ENCODE measurements at places on chromosomes 5 and 9.
A peak's percentile ranks its signal among the peaks of the same experiment; 100 is the strongest.

DNA sequence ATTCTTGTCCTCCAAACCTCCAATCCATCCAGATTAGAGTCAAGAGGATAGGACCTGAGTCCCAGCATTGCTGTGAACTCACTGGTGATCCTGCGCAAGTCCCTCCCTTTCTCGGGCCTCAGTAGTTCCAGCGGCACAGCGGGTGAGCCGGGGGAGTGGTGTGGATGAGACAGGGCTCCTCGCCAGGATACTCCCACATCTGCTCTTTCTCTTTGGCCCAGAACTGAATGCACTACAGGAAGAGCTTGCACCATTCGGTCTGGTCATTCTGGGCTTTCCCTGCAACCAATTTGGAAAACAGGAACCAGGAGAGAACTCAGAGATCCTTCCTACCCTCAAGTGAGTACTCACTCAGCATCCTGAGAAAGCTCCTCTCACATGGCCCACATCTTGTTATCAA, 6.3 kb downstream of the GPX3 start:
- DNase-seq: no peak

DNA sequence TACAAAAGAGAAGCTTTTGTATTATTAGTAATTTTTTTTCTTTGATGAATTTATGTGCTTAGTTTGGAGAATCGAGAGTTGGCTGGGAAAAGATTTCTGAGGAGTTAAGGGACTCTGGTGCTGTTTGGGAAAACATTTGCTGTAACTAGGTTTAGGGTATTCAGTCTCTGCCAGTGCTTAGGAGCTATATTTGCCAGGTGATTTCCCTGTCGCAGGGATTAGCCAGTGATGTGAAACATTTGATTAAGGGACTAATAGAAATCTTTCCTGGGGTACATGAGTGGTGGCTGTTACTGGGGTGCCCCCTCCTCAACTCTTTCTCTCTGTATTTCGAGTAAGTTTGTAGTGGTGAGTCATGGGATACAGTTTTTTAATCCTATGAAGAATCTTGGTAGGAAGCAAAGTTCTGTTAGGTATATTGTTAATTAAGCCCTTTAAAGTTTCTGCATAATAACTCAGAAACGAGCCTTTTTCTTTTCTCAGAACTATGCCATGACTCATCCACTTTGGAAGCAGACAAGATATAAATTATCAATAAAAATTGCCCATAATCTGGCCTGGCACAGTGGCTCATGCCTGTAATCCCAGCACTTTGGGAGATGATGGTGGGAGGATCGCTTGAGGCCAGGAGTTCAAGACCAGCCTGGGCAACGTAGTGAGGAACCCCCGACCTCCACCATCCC, 18.6 kb downstream of the RGMB start:
- no peak for DNase-seq

DNA sequence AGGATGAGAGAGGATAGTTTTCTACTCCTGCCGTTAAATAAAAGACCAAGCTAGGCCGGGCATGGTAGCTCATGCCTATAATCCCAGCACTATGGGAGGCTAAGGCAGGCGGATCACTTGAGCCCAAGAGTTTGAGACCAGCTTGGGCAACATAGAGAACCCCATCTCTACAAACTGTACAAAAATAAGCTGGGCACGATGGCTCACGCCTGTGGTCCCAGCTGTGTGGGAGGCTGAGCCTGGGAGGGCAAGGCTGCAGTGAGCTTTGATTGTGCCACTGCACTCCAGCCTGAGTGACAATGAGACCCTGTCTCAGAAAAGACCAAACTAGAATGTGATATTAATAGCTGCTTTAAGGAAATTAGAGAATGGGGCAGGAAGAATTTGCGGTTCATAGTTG, 158.4 kb downstream of the NIPBL start:
- DNase-seq: no peak

DNA sequence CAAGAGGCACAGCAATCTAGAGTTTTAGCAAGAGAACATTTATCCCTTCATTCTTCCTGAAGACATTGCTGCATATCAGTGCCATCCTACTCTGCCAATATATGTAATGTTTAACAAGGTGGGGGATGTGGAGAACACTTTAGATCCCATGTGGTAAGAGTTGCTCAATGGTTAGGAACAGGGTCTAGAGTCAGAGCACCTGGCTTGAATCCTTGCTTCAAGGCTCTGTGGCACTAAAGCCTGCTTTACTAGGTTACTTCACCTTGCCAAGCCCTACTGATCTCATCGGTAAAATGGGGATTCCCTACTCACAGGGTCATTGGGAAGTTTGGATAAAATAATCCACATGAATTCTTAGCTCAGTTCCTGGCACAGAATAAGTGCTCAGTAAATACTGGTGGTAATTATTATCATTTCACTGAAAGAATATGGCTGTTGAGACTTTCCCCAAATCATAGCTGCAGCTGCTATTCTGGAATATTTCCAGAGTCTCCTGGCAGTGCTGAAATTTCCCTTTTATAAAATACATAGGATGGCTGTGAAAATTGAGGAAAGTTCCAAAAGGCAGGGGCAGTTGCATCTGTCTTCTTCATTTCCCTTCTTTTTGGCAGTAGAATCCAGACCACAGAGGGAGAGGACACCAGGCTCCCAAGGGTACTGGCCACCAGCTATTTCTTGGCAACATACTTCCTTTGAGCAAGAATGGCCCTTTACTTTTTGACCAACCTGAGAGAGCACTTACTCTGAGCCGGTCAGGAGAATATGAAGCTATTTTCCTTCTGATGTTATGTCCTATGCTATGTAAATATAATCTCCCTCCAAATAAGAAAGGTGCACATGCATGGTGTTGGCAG, 142.8 kb downstream of the PALM2AKAP2 start:
- DNase-seq: no peak

DNA sequence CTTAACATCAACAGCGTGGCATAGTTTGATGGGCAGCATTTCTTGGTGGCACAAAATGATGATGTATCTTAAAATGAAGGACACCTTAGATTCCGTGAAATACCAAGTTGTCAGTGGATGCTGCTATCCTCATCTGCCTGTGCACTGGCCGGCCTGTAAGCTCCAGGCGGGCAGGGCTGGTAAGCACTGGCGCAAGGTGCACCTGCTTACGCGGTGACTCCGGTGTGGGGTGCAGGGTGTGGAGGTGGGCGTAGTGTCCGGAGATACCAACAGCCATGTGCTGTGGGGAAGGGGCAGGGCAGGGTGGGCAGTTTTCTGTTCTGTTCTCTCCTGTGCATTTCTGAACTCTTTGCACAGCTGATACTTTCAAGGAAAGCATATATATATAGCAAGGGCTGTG, 101.5 kb downstream of the KCNT1 start:
- no peak for DNase-seq

GRCh38 chr5:58315794-58316193, 144.1 kb downstream of the PLK2 start:
- no peak for DNase-seq

DNA sequence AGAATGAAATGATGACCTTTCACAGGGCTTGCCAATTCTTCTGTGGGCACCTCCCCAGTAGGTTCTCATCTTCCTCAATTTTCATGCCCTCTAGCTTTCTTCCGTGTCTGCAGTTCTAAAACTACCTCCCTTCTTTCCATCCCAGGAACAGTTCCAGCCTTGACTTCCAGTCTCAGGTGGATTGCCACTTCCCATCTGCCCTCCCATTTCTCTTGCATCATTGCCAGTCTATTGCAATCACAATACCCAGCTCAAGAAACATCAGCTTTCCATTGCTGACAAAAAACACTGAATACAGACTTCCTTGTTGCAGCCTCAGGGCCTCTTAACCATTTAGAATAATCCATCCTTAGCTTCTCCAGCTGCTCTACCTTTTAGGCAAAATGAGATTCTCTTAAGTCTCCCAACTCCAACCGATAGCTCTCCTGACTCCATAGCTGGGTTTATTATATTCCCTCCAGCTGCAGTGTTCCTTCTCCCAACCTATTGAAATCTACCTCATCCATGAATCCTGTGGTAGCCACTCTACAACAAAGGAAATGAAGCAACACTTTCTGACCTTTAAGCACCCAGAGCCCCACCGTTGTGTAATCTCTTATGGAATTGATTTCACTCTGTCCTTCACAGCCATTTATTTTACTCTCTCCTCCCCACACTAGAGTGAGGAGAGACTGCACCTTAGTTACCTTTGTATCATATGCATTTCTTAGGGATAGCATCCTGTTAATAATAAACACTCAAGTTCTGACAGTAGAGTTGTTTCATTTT, 75.6 kb upstream of the PCA3 start:
- DNase-seq: peak; percentile 52

DNA sequence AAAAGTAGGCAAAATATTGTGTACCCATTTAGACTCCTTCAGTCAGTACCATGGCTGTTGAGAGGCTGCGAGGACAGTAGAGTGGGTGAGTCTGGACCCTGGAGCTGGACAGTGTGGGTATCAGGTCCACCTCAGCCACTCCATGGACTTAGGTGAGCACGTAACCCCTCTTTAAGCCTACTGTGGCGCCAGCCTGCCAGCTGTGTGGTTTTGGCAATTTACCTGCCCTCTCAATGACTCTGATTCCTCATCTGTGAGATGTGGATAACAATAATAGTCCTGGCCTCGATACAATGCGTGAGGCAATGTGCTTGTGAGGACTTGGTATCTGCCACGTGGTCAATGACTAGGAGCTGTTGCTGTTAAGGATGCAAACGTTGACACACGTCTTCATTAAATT, 17.9 kb downstream of the SLC1A3 start:
- DNase-seq: no peak

GRCh38 chr5:56740868-56741267, 74.5 kb upstream of the MAP3K1 start:
- no peak for DNase-seq

- DNase-seq: no peak
Measured at GRCh38 chr5:35826056-35826455, 30.6 kb upstream of the IL7R start.

DNA sequence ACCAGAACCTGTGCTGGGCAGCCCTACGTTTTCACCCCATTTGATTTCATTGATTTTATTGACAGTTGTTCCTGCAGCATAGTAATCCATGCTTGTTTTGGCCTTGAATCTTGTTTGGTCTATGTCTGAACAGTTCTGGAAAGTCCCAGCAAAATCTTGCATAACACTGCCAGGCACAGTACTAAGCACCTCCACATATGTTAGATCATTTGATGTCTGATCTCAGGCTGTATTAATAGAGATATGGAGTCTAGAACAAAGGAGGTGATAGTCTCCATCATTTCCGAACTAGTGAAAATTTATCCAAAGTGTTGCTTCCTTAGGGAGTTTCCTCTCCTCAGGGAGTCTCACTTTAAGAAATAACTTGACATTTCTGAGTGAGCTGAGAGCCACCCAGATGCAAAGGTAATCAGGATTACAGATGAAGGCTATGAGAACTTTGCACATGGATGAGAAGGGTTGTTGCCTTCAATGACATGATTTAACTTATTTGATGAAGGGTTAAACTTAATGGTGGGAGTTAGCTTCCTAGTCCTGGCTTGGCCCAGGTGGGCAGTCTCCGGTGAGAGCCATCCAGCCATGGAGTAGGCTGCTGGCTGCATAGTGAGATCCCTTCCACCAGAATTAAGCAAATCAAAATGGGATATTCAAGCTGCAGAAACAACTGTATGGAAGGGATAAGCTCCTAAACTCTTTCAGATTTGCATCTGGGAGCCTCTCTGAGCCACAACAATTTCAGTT, 173.8 kb upstream of the MVB12B start:
- no peak for DNase-seq

DNA sequence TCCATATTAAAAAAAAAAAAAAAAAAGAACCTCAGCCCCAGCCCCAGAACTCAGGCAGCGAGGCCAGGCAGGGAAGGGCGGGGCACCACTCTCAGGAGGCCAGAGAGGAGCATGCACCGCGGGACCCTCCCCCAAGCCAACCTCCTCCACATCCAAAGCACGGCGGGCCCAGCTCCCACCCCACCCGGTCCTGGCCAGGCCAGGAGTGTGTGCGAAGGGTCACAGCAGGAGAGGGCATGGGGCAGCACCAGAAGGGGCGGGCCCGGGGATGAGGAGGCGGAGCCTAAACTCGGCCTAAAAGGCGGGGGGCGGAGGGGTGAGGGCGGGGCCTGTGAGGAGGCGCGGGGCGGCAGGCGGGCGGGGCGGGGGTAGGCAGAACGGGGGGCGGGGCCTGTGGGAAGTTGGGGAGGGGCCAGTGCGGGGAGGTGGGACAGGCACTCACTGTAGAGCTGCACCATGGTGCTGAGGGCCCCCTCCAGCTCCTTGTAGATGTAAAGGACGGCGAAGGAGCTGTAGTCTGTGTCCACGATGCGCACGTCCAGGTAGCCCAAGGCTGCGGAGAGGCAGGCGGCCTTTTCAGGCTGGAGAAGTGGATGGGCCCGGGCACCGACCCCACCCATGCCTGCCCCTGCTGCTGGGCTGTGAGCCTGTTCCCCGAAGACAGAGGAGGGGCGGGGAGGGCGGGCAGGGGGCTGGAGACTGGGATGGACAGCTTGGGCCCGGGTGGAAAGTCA, 1.2 kb downstream of the LCN15 start:
- DNase-seq: peak; percentile 20

DNA sequence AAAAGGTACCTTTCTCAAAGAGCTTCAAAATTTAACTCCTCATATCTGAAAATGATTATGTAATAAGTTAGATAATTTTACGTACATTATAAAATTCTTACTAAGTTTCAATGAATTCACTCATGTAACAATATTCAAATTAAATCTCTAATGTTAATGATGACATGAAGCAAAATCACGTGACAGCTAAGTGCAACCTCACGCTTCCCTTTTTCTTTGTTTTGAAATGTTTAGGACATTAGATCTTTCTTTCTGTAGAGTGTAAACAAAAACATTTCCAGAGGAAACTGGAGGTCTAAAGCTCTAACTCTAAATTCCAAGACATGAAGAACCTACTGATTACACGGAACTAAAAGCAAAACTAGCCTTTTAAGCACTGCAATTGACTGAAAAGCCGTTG, 227.3 kb upstream of the TBCA start:
- no peak for DNase-seq

- DNase-seq: no peak
Measured at GRCh38 chr5:146707316-146707715, 171.2 kb downstream of the PPP2R2B start.

DNA sequence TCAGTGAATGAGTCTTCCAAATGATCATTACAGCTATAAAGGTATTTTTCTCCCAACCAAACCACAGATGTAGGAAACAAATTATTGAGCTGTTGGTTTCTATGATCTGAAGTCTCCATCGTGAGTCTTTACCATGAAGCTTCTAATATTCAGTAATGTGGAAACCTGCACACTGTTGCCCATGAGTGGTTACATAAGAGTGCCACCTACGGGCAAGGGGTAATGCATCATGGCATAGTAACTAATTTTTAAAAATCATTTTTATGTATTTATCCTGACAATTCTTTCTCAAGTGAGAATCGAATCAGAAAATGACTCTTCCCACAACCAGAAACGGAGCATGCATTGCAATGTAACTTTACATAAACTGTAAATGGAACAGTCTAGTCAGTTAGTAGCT, 282.5 kb upstream of the SMARCA2 start:
- DNase-seq: no peak

- no peak for DNase-seq
Measured at GRCh38 chr9:130770093-130770492, 65.0 kb upstream of the ABL1 start.

DNA sequence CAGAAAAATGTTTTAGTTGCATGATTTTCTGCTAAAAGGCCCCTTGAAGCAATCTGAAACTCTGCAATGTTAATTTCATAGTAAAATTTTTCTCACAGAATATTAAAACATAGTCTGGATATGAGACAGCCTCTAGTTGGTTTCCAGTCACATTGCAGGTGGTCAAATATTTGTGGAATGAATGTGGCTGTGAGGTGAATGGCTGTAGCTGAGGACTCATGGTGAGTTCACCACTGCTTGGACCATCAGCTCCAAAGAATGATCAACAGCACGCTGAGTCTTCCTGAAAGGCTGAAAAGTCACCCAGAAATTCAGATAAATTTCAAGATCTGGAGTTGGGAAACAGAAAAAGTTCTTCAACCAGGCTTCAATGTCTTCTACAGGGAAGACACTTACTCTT, 79.8 kb downstream of the MAT2B start:
- DNase-seq: no peak

- no peak for DNase-seq
Measured at GRCh38 chr5:40960037-40960436, 50.7 kb downstream of the C7 start.
